ENCODE measurements at places on chromosomes 3 and 15.

DNA sequence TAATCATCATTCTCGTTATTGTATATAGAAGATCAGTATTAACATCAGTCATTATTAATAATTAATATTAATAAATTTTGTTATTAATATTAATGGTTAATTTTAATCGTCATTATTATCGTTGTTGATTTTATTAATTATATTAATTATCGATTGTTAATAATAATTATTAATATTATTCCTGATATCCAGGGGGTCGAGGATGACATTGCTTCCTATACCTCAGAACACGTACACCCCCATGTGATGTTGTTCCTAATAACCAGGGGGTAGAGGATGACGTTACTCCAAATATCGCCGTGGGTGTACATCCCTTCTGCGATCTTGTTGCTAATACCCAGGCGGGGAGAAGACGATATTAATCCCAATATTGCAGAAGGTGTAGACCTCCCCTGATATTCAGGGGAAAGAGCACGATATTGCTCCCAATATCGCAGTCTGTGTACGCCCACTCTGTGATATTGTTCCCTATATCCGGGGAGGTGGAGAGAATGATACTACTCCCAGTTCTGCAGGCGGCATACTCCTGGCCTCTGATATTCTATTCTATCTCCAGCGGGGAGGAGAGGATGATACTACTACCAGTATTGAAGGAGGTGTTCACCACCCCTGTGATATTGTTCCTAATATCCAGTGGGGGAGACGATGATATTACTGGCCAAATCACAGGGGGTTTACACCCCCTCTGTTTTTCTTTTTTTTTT is 22.3 kb upstream of the BMF start:
- DNase-seq: no peak

DNA sequence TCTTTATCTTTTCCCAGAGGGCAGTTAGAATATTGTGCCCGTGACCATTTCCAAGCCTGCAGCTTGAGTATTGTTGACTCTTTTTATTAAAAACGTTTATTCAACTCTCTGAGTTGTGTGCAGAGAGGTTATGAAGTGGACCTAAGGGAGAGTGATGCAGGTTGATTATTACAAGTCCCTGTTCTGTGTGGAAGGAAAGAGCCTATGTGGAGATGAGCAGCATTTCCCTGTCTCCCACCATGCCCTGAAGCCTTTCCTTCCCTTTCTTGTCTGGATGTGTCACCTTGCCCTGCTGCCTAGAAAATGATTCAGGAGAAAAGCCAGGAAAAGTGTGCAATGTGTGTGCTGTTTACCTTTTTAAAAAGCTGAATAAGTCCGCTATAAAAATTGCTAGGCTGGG is 19.4 kb downstream of the ZPLD1 start:
- DNase-seq: no peak

DNA sequence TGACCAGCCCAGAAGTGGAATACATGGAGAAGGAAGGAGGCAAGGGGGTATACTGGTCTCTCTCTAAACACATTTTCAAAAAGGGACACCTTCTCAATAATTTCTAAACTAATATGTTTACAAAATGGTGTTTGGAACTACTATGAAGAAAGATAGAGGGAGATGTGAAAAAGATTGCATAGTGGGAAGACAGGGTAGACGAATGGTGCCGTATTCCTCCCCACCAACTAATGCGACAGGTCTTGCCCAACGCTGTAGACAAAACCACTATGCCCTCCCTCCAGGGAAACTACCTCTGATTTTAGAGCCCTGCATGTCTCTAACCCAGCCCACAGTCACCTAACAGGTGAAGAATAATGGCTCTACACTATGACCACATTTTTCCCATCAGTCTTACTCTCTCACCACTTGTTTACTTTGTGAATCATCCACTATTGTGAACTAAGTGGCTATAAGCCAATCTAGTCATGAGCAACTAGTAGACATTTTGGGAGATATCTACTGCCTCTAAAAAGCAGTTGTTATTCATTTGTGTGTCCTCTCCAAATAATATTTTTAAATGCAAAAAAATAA is 108.2 kb upstream of the UBE2E2 start:
- DNase-seq: no peak

DNA sequence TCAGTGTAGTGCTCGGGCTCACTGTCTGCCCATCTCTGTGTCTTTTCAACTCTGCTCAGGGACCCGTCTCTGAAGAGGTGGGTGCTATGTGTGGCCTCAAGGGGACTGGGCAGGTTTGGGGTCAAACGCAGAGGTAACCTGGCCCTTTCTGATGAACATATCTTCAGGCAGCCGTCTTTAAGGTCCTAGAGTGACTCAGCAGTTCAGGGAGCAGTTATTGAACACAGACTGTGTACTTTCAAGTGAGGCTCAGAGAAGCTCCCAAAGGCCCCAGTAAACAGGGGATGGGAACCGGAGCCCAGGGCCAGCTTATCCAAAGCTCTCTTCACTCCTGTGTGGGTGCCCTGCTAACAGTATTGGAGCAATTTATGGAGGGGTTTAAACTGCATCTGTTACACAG is 73.1 kb downstream of the WDR76 start:
- DNase-seq: no peak

DNA sequence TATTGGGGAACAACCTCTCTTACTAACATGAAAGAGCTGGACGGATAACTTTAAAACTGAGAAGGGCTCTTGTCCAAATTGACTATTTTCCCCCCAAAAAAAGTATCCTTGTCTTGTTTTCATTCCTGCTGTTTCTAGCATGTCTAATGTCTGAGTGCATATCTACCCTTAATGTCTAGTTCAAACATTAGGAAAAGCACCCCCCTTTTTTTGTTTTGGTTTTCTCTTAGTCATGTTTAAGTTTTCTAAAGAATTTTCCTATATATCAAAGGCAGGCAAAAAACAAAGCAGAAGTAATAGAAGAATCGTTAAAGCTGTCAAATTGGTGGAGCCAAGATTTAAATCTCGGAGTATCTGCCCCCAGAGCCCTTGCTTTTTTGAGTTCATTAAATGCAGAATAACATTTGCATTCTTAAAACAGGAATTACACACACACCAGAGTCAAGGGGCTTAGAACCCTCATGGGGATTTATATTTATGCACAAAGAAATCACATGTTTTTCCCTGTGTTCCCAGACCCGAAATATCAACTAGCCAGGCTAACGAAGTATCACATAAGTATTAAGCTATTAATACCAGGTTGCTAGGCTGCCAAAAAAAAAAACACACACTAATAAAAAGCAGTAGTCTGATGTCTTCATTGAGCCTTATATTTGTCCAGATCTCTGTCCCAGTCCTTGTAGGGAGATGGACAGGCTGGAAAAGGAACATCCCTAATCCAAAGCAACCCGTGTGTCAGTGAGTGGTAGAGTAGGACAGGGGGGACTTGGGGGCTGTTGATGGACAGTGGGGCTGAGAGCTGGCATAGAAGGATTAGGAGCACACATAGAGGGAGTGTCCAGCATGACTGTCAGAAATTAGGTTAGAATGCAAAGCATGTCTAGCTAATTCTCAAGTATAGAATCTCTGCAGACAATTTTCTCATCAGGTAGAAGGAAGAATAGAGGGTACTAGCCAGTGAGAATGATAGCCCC is 103.6 kb upstream of the BFSP2 start:
- DNase-seq: no peak

DNA sequence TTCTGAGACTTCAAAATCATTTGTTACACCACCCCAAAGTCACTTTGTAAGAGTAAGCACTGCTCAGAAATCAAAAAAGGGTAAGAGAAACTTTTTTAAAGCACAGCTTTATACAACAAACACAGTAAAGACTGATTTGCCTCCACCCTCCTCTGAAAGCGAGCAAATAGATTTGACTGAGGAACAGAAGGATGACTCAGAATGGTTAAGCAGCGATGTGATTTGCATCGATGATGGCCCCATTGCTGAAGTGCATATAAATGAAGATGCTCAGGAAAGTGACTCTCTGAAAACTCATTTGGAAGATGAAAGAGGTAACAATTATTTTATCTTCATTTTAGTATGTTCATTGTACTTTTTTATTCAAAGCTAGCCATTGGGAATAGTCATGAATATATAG is 32.6 kb downstream of the BLM start:
- no peak for DNase-seq

GRCh38 chr3:19891740-19892139 is 42.3 kb downstream of the EFHB start:
- no peak for DNase-seq

DNA sequence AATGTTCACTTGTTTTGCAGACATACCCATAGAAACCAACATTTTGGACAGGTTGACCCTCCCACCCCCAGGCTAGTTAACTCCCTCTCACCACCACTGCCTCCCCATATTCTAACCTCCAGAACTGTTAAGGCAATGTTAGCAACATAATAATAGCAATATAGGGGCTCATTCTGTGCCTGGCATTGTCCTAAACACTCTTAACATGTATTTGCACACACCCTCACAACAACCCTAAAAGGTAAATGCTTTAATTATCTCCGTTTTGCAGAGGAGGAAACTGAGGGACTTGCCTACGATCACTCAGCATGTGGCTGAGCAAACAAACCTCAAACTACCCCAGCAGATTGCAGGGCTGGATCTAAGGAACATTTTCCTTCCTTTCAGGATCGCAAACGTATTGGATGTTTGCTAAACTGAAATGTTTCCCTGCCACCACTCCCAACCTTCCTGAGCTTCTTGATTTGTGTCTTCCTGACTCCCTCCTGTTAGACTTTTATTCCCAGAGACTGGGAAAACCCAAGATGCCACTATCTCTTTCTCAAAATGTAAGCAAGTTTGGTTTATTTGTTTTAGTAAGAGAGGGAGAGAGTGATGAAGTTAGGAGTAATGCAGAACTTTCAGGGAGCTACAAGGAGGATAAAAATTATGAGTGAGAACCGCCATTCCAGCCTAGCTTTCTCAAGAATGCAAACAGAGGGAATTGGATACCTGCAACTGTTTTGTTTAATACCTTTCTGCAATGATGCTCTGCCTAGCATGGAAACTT is 1.3 kb downstream of the SCG5 start:
- no peak for DNase-seq
